Liver (tissue), 10 donors: ENCODE measurements at places on chromosomes 13 and 19. TPM values are rescaled to one million over a fixed set of nuclear protein-coding genes. Genes with fewer than 3 reads are reported as not detected.

ZNF439 gene
- 2.0 TPM for total RNA-seq

DNA sequence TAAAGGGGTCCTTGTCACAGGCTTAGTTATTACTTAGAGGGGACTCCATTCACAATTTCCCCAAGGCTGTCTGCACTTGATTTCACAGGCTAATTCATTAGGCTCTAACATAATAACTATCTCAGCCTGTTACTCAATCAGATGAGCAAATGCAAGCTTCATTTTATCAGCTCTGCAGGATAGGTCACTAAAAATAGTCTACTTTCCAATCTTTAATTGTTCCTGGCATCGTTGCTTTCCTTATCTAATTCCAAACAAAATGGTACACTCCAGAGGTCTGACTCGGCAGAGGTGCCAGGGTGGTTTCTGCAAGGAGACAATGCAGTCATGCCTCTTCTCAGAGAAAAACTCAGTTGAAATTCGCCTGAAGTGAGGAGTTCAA, 69.7 kb upstream of the SLC15A1 start:
- DNase-seq: no peak

- DNase-seq: no peak
These were observed 198.2 kb upstream of the TMTC4 start for GRCh38 chr13:100872761-100873160.

TBC1D17 gene
- 11.3 TPM for total RNA-seq

GRCh38 chr19:4090356-4091220, 23.9 kb upstream of the ZBTB7A start:
- DNase-seq: no peak

DNA sequence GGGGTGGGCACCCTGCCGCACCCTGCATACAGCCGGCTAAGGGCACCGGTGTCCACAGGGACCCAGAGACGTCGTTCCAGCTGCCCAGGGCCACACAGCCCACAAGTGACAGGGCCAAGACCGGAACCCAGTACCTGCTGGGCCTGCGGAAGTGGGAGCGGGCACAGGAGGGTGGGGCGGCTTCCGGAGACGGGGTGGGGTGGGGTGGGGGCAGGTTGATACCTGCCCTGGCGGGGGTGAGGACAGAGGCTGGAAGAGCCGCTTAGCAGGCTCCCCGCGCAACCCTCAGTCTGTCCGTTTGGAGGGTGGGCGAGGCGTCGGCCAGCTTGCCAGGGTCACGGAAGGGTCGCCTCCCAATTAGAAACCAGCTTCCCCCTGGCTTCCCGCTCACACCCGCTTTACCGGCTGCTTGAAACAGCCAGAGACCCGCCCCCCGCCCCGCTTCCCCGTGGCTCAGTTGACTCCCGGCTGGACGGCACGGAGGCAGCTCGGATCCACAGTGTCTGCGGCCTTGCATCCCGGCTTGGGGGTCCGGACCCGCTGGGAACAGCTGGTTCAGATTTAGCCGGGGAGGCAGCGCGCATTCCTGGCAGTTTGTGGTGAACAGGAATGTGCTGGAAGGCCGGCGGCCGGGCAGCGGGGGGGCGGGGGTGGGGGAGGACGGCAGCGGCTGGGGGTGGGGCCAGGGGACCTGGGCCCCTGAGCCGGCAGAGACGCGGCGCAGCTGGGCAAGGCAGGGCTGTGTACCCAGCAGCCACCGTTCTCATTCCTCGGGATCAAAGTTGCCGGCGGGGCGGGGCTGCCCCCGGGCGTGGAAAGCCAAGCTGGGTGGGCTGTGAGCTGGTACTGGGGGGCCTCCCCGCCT, 1.9 kb downstream of the CNN2 start:
- peak; percentile 46 for DNase-seq

DNA sequence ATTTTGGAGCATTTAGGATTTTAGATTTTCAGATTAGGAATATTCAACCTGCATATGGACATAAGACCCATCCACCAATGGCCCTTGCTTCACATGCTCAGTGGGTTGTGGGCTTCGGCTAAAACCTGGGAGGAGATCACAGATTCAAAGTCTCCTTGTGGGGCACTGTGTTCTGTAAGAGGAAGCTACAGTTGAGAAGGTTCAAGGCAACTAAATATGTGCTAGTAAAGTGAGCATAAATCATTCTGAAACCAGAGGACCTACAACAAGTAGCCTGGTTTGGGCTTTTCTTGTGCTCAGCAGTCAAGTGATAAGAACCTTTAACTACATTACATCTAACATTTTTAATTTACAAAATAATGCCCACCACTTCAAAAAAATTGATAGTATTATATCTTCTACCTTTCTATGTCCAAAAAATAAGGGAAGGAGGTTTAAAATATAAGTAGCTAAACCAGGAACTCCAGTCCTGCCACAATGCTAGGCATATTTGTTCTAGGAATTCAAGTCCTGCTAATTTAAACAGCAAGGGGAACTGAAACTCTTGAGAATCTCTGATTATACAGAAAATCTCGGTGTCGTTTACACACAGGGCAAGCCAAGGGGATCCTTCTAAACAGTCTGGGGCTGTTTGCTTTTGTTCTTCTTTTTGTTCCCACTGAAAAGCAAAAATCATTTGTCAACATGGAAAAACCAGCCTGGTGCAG, 36.6 kb downstream of the FOXO1 start:
- no peak for DNase-seq

DNA sequence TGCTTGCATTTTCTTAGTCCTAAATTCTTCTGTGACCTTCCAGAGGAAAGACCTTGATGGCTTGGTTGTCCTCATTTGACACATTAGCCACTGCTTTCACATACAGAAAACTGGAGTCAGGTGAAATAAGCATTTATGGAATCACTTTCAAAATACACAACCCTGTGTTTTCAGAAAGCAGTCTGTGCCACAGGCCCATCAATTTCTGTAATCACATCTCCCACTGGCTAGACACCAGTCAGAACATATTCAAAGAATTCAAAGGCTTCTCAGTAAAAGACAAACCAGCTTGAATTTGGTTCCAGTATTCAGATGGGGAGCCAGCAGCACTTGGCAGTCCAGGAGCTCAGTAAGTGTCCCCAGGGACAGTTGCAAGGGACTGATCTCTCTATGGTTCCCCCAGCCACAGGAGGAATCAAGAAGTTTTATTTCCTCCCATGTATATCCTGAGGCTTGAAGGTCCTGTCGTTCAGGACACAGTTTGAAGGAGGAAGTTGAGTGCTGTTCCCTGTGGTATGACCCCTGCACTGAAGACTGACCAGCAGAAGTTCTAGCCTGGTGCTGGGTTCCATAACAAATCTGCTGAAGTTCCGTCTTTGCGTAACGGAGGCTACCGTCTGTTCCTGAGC, 214.3 kb downstream of the FOXO1 start:
- DNase-seq: no peak
